Heart right ventricle (tissue), 16 donors: ENCODE measurements at places on chromosomes 4 and X. TPM values are rescaled to one million over a fixed set of nuclear protein-coding genes. Genes with fewer than 3 reads are reported as not detected.
A peak's percentile ranks its signal among the peaks of the same experiment; 100 is the strongest.

Gene PAGE1
- not detected for total RNA-seq

Gene TMEM31
- total RNA-seq = not detected

Gene NKRF
- total RNA-seq = 5.7 TPM

Gene SNCA
- 20.9 TPM for total RNA-seq

DNA sequence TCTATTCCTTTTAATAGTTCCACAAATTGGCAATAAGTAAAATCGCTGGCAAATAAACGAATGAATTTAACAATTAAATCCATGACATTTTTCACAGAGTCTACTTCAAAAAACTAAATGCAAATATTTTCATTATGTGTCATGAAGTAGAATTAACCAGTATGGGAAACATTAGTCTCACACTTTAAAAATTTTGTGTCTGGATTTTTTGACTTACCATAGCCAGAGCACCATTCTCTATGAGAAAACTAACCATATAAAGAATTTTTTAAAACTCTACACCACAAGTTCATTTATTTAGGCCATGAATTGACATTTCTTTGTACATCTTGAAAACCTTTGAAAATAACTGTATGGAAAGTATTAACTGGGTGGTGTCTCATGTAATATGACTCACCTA is 41.2 kb downstream of the PRDM5 start:
- no peaks in the 10 kb centered on the region for H3K36me3 ChIP-seq
- H3K27me3 ChIP-seq = no peaks in the 10 kb centered on the region
- no peak overlapping the region for H3K27ac ChIP-seq
- no peak overlapping the region for H3K4me3 ChIP-seq

Gene NXF2B
- total RNA-seq = not detected

- no peaks in the 10 kb centered on the region for H3K36me3 ChIP-seq
- H3K4me1 ChIP-seq = no peaks in the 10 kb centered on the region
- no peak overlapping the region for H3K27ac ChIP-seq
- no peaks in the 10 kb centered on the region for H3K27me3 ChIP-seq
- H3K4me3 ChIP-seq = no peak overlapping the region
Measured at GRCh38 chr4:77845929-77846328, 16.7 kb upstream of the MRPL1 start.

DNA sequence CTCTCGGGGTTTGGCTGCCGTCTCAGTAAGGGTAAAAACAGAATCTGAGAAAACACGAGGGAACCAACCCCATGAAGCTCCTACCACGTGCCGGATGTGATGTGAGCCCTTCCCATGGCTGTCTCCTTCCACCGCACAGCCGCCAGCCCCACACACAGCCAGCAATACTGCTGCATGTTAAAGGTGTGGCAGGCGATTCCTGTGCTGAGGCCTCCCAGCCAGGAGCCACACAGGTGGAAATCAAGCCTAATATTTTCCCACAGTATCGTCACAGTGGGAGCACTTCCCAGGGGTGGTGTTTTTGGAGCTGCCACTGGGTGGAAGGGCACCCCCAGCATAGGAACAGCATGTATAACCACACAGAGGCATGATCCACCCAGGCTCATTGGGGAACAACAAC is 77.5 kb downstream of the SLC2A9 start:
- no peaks in the 10 kb centered on the region for H3K4me1 ChIP-seq
- H3K36me3 ChIP-seq = no peaks in the 10 kb centered on the region
- DNase-seq = no peak
- no peak overlapping the region for H3K27ac ChIP-seq
- H3K27me3 ChIP-seq = no peaks in the 10 kb centered on the region
- no peak overlapping the region for H3K4me3 ChIP-seq

GRCh38 chr4:85018983-85019382 is 52.5 kb upstream of the WDFY3 start:
- H3K27me3 ChIP-seq = no peaks in the 10 kb centered on the region
- no peaks in the 10 kb centered on the region for H3K36me3 ChIP-seq
- no peaks in the 10 kb centered on the region for H3K4me1 ChIP-seq
- no peak overlapping the region for H3K4me3 ChIP-seq
- no peak overlapping the region for H3K27ac ChIP-seq

DNA sequence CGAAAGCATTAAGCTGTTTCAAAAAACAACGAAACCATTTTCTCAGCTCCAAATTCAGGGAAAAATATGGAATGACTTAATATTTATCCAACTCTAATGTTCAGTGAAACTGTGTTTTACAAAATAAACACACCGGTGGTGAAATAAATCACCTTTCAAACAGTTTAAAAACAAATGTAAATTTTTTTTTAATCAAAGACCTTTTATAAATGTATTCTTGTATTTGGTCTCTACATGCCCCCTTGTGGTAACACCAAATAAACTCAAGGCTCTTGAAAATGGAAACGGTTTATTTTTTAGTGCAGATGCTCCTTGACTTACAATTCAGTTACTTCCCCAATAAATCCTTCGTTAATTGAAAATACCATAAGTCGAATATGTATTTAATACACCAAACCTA is 45.8 kb upstream of the ITM2A start:
- H3K36me3 ChIP-seq = no peaks in the 10 kb centered on the region
- H3K27me3 ChIP-seq = no peaks in the 10 kb centered on the region
- no peaks in the 10 kb centered on the region for H3K4me1 ChIP-seq
- no peak for DNase-seq
- H3K27ac ChIP-seq = no peak overlapping the region

GRCh38 chr4:3388471-3389232 is 53.1 kb upstream of the HGFAC start:
- DNase-seq = no peak
- H3K36me3 ChIP-seq = no peaks in the 10 kb centered on the region
- H3K27ac ChIP-seq = peak overlapping the region; percentile 87
- H3K27me3 ChIP-seq = no peaks in the 10 kb centered on the region
- H3K4me3 ChIP-seq = peak overlapping the region; percentile 40

DNA sequence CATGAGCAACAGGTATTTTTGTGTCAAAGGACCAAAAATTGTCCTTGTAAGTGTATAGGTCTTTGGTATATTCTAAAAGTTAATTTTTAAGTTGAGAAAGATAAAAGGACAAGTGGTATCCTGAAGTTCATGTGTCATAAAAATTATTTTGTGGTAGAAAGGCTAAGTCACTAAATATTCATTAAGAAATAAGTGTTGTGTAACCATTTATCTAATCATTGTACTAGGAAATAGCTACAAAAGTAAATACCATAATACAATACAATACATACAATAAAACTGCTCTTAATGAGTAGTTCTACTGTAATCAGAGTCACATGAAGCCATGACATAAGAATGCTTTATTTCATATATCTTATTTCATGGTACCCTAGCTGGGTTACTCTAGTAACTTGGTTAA is 82.5 kb upstream of the ATOH1 start:
- H3K27ac ChIP-seq = no peak overlapping the region
- H3K27me3 ChIP-seq = no peaks in the 10 kb centered on the region
- no peaks in the 10 kb centered on the region for H3K4me1 ChIP-seq
- H3K4me3 ChIP-seq = no peak overlapping the region
- no peaks in the 10 kb centered on the region for H3K36me3 ChIP-seq

DNA sequence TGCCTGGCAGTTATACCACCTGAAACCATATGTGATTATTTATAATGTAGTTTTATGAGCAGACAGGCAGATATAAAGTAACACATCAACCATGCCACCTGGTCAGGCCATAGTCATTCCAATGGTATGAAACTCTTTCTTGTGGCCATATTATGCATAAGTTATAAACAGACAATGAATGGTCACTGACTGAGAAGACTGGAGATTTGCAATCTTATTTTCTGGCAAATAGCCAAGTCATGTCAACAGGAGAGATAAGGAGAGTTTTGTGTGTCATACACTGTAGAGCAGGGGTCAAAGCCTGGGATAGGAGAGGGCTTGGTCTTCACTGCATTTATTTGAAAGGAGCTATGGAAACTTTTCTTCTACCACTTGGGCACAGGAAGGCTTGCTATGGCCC is 29.5 kb downstream of the SORBS2 start:
- DNase-seq = no peak
- H3K36me3 ChIP-seq = no peaks in the 10 kb centered on the region
- no peak overlapping the region for H3K4me3 ChIP-seq
- peak overlapping the region; percentile 57 for H3K27ac ChIP-seq
- peaks cover 91% of the 10 kb centered on the region for H3K4me1 ChIP-seq
- H3K27me3 ChIP-seq = no peaks in the 10 kb centered on the region

Gene GPAT3
- 34.2 TPM for total RNA-seq

GRCh38 chr4:68175562-68176155 is 46.0 kb upstream of the TMPRSS11F start:
- H3K36me3 ChIP-seq = no peaks in the 10 kb centered on the region
- peak; percentile 16 for DNase-seq
- H3K27me3 ChIP-seq = no peaks in the 10 kb centered on the region
- H3K27ac ChIP-seq = no peak overlapping the region

GRCh38 chr4:167282171-167282864 is 48.0 kb upstream of the SPOCK3 start:
- H3K27me3 ChIP-seq = no peaks in the 10 kb centered on the region
- no peak overlapping the region for H3K4me3 ChIP-seq
- H3K4me1 ChIP-seq = no peaks in the 10 kb centered on the region
- DNase-seq = no peak

- H3K4me1 ChIP-seq = peaks cover 11% of the 10 kb centered on the region
- no peaks in the 10 kb centered on the region for H3K27me3 ChIP-seq
- no peak for DNase-seq
- H3K4me3 ChIP-seq = no peak overlapping the region
- no peaks in the 10 kb centered on the region for H3K36me3 ChIP-seq
- H3K27ac ChIP-seq = no peak overlapping the region
Measured at GRCh38 chr4:165385126-165385525, 6.3 kb downstream of the CPE start.

Gene CXCL8
- 0.71 TPM for total RNA-seq

DNA sequence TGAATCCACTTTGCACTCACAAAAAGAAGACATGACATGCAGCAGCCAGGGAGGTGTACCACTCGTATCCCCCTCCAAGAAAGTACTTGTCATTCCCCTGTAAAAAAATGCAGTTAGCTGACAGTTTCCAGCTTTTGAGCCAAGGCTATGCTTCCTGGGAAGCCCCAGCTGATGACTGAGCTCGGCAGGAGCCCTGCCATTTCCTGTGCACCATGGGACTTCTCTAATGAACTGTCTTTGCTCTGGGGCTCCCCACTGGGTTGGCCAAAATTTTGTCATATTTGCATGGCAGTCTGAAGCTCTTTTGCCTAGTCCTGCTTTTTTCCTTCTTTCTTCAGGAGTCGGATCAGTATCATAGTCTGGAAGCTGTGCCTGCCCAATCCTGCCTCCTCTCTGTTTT is 104.5 kb upstream of the MAOA start:
- no peak overlapping the region for H3K4me3 ChIP-seq
- DNase-seq = no peak
- no peaks in the 10 kb centered on the region for H3K36me3 ChIP-seq
- no peak overlapping the region for H3K27ac ChIP-seq

- H3K27me3 ChIP-seq = no peaks in the 10 kb centered on the region
- H3K4me1 ChIP-seq = no peaks in the 10 kb centered on the region
- H3K27ac ChIP-seq = no peak overlapping the region
Measured at GRCh38 chrX:134161162-134161561, 75.8 kb upstream of the CCDC160 start.

- H3K27ac ChIP-seq = no peak overlapping the region
- H3K27me3 ChIP-seq = no peaks in the 10 kb centered on the region
- no peak overlapping the region for H3K4me3 ChIP-seq
- H3K4me1 ChIP-seq = no peaks in the 10 kb centered on the region
- no peaks in the 10 kb centered on the region for H3K36me3 ChIP-seq
- no peak for DNase-seq
Measured at GRCh38 chr4:92618968-92619367, 315.2 kb downstream of the GRID2 start.

GRCh38 chr4:123031664-123032063 is 109.3 kb upstream of the NUDT6 start:
- no peaks in the 10 kb centered on the region for H3K27me3 ChIP-seq
- no peak for DNase-seq
- no peak overlapping the region for H3K27ac ChIP-seq
- no peaks in the 10 kb centered on the region for H3K4me1 ChIP-seq
- no peaks in the 10 kb centered on the region for H3K36me3 ChIP-seq
- no peak overlapping the region for H3K4me3 ChIP-seq

DNA sequence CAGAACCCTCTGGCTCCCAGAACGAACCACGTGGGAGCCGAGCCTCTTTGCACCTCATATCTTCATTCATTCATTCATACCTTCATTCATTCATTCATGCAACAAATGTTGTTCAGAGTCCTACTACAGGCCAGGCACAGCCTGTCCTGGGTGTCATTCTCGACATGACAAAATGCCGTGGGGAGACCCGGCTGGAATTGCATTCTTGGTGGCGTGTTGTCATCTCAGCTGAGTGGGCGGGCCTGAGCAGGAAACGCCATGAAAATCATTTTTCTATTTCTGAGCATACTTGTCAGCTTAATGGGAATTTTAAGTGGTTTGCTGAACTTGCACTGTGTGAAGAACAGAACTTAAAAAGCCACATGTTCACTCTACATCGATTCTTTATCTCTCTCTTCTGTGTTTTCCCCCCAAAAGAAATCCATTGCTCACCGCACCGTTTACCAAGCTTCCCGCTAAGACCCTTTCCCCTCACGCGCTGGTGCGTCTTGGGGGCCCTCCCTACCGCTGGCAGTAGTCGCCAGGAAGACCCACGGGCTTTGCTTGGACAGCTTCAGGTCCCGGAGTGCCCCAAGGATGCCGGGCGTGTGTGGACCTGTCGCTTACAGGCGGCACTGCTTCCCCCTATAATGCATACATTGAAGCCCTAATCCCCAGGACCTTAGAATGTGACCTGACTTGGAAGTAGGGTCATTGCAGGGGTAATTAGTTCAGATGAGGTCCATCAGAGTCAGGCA is 41.6 kb upstream of the HMX1 start:
- H3K27me3 ChIP-seq = peaks cover 33% of the 10 kb centered on the region
- DNase-seq = no peak
- no peak overlapping the region for H3K27ac ChIP-seq

DNA sequence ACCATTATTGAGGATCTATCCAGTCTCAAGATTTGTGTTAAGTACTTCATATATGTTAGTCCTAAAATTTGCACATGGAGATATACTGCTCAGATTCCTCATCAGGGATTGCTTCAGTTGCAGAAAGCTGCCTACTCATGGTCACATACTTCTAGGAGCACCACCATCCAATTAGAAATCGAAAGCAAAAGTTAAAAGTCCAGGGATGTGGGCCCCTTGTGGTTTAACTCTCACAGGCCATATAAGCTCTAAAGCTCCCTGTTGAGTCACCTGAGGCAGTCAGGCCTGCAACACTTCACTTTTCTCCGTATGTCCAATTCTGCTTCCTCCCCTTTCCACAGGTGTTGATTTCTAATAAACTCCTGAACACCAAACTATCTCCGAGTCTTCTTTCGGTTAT is 84.2 kb downstream of the CNOT6L start:
- no peak overlapping the region for H3K4me3 ChIP-seq
- DNase-seq = no peak
- peaks cover 3% of the 10 kb centered on the region for H3K36me3 ChIP-seq
- peaks cover 34% of the 10 kb centered on the region for H3K4me1 ChIP-seq
- no peak overlapping the region for H3K27ac ChIP-seq

Gene KLF8
- total RNA-seq = 2.0 TPM

GRCh38 chr4:37757761-37758160 is 68.7 kb upstream of the PGM2 start:
- peaks cover 12% of the 10 kb centered on the region for H3K4me1 ChIP-seq
- no peaks in the 10 kb centered on the region for H3K36me3 ChIP-seq
- H3K27me3 ChIP-seq = no peaks in the 10 kb centered on the region
